ENCODE measurements at places on chromosomes 6 and 20.

DNA sequence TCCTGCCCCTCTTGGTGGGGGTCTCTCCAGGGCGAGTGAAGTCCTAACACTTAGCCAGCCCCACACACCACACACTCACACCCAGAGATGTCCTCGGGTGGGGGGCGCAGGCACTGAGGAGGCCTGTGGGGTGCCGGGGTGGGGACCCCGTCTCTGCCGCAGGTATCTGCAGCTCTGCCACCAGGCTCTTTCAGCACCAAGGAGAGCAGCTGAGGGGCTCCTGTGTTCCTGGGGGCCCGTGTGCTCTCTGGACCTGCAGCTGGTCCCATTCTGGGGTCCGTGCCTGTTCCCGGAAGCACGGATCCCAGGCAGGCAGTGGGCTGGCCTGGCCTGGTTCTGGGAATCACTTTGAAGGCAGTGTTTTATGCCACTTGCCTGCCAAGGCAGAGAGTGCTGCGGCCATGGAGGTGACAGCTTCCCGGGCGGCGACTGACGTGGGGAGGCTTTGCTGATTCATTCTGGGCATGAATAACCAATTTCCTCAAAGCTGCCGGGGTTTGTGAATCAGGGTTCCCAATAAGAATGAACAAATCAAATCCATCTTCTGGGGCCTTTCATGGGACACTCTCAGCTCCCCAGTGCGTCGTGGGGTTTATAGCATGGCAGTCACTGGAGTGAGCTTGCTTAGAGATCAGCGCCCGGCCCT, 54.4 kb upstream of the SLCO4A1 start:
- no peak for DNase-seq

GRCh38 chr20:58822748-58823730, 27.7 kb downstream of the GNAS-AS1 start:
- DNase-seq = no peak

DNA sequence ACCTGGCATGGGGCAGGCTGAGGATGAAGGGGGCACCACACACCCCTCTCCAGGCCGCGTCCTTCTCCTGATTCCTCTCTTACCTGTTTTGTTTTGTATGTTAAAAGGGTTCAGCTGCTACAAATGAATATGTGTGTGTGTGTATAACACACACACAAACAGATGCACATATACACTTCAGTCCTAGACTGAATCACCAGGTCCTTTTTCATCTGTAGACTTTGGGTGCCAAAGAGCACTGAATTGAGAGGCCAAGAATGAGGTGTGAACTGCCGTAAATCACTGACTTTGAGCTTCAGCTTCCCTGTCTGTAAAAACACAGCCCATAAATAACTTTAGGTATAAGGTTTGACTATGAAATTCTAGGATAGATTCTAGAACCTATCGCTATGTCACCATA, 40.5 kb downstream of the SULF2 start:
- no peak for DNase-seq

GRCh38 chr6:67458265-67458664, 1176.8 kb upstream of the ADGRB3 start:
- DNase-seq = no peak

GRCh38 chr6:9140951-9141460, 705.7 kb upstream of the SLC35B3 start:
- DNase-seq = no peak

DNA sequence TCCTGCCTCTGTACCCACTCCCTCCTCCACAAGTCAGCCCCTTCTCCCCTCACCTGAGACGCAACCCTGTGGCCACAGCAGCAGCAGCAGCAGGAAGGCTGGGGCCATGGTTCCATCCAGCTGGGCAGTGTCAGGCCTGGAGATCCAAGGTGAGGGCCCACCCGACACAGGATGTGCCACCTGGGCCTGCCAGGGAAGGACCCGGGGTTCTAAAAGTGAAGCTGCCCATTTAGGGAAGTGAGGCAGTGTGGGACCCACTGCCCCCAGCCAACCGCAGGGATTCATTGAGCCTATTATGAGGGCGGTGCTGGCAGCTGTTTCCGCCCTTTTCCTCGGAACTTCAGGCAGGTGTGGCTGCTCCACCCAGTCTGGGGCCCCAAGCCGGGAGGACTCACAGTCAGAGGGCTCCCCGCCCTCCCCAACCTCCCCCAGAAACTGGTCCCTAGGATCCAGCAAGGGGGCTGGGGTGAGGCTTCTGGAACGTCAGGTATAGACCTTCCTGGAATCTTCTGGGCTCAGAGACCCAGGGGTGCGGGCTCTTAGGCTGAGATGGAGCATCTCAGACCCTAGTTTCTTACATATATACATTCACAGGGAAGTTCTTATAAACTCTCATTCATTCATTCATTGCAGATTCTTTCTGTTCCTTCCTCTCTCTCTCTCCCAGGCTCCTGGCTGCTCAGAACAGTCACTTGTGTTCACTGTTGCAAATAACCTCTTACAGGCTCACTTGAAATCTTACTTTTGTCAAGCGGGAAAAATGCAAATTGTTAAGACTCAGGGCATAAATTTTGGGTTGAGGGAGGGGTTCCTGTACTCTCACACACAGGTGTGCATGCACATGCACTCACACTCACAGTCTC, at the start of gene TREML2:
TSS of gene TREML2 (minus strand) at position 249 of the 863 bp plus-strand sequence. CDS start at position 108, 141 bp downstream.
- peak; percentile 32 for DNase-seq

GRCh38 chr6:37547564-37548061, 47.9 kb upstream of the CCDC167 start:
- no peak for DNase-seq

- no peak for DNase-seq
These were observed 18.8 kb downstream of the PLCB4 start for GRCh38 chr20:9087531-9088217.

DNA sequence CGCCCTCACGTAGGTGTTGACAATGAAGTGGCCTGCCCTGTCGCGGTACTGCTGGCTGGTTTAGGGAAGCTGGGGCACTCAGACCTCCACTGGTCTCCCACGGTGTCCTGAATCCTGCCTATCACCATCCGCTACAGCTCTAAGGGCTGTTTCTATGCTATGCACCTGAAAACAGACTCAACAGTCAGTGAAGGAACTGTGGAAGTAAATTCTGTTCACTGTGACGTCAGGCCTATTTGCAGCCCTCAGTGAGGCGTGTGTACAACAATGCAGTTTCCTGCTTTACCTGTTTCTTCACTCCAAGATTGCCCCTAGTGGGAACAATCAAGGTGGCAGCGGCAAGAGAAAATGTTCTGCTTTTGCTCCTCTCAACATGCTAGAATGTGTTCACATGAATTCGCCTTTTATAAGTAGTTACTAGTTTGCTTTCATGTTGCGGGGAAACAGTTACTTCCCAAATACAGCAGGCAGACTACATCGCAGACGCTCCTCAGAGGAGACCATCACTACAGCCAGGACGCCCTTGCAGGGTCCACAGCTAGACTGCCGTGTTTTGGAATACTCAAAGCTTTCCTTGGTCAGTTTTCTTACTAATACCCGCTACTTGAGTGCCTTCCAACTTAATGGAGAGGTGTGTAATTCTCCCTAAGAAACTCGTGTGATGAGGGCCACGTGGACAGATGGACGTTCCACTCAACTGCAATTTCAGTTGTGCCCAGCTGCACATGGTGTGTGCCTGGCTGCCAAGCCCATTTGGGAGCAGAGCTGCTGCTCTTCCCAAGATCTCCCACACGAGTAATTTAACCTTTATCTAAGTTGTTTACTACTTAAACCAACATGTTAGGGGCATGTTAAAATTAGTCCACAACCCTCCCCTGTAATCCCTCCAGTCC, 25.4 kb downstream of the DIDO1 start:
- peak; percentile 56 for DNase-seq

DNA sequence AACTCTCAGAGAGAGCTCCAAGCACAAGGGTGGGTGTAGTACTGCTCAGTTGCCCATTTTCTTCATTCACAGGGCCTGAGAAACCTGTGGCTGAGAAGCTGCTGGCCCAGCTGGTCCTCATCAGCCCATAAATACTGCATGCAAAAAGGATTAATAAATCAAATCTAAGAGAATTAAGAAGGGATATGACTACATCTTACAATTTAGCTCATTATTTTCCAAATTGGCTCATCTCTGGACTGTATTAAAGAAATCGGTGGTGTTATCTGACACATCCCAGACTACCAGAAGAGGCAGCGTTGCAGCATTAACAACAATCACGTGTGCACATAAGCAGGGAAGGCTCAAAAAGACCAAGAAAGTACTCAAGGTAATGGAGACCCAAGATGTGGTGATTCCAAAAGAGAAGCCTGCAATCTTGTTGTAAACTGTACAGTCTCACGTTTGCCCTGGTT, 90.7 kb downstream of the CD24 start:
- DNase-seq = no peak

DNA sequence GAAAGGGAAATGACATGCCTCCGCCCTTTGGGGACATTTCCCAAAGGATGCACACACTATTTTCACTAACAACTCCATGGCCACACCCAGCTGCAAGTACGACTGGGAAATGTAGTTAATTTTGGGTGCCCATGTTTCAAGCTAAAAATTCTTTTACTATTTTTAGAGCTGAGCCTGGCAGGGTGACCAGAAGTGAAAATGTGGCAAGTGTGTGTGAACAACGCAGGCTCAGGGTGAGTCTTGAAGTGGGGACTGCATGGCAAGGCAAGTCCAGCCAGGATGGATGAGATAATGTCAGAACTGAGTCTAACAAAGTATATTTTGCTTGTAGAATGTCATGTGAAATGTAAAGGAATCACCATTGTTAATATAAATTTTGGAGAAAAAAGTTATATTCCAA, 17.0 kb upstream of the CD109 start:
- no peak for DNase-seq

DNA sequence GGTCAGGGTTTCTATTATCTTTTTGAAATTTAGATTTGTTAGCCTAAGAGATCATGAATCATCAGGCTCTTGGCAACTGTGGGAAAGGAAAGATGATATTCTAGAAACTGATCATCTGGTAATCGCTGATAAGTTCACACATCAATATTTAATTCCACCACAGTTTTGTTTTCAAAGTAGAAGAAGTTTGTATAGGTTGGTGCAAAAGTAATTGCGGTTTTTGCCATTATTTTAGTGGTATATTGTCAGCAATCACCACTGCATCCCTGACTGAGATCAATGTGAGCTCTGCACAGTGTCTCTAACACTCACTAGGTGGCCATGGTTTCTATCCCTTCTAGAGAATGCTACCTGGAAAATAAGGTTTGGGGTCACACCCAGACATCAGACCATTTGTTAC, 17.0 kb upstream of the PXDC1 start:
- DNase-seq = no peak

DNA sequence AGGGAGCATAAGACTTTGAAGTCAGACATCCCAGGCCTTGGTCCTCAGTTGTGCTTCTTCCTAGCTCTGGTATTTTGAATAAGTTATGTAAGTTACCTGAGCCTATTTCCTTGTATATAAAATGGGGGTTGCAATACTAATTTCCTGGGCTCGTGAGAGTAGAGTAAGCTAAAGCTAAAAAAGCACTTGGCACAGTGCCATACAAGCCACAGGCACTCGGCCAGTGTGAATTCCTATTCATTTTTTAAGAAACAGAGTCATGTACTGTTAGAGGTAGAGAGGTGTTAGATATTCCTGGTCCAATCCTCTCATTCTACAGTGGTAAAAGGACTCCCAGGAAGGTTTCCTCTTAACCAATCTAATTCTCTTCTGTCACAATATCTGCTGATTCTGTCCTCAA, 79.6 kb upstream of the EPB41L1 start:
- no peak for DNase-seq

GRCh38 chr20:5887386-5887785, 62.9 kb downstream of the TRMT6 start:
- DNase-seq = no peak

- no peak for DNase-seq
These were observed 208.1 kb downstream of the PLCB4 start for GRCh38 chr20:9276966-9277468.

DNA sequence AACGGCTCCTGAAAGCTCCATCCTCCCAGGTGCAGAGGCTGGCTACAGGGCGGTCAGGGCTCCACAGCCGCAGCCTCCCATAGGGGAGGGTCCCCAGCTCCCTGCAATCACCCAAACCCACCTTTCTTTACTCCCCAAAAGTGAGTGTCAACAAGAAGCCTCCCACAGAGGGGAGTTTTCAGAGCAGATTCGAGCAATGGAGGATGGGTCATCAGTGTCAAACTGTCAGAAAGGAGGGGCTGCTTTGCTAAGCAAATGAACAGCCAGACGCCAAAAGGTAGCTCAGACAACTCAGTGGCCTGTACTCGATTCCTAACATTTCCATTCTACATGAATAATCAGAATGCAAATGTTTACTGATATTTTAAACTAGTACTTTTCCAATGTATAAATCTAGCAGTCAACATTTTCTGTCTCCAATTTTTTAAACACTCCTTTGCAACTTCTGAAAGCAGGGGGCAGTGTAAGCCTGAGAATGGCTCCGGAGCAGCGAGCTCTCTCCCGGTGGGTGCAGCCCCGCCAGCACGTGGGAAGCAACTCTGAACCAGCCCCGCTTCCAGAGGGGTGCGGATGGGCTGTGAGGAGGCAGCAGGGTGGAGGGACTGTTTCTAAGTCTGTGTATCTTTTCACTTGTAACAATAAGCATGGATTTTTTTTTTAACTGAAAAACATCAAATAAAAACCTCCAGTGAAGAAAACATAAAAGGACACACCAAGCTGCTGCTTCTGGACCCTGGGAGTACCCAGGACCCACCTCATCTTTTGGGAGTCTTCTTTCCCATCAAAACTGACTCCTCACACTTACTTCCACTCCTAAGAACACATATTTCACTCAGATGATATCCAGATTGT, 54.9 kb downstream of the TAF4 start:
- peak; percentile 55 for DNase-seq
